ENCODE measurements at places on chromosomes 3 and 15.

DNA sequence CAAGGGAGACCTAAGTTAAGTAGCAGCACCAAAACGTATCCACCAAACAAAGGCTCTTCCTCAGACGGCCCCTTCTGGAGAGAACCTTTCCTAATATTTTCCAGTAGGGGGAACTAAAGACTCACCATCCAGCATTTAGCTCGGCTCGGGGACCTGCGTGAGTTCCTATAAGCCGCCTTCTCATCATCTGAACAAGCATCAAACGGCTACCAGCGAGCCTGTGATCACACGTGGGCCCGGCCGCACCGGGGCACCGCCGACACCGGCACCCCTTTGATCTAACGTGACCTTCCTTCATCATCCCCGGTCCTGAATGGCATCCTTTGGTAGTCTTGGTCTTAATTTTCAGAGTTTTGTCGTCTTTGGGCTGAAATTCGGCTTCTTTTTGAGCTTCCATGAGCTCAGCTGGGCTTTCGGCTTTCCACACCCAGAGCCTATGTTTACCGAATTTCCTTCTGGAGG is 1.4 kb upstream of the ROBO2 start:
- peak; percentile 67 for DNase-seq

DNA sequence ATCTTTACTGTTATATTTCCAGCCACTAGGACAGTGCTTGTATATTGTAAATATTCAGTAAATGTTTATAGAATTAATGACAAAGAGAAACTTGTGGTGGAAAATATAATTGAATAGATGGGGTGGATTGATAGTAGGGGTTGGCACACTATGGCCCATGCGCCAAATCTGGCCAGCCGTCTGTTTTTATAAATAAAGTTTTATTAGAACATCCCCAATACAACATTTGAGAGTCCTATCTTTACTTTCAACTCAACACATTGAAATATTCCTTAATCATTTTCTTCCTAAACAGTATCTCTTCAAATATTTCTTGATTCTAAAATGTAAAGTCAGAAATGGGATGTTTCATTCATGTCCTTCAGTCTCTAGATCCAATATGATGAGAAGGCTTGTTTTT is 45.1 kb downstream of the VPS8 start:
- no peak for DNase-seq

DNA sequence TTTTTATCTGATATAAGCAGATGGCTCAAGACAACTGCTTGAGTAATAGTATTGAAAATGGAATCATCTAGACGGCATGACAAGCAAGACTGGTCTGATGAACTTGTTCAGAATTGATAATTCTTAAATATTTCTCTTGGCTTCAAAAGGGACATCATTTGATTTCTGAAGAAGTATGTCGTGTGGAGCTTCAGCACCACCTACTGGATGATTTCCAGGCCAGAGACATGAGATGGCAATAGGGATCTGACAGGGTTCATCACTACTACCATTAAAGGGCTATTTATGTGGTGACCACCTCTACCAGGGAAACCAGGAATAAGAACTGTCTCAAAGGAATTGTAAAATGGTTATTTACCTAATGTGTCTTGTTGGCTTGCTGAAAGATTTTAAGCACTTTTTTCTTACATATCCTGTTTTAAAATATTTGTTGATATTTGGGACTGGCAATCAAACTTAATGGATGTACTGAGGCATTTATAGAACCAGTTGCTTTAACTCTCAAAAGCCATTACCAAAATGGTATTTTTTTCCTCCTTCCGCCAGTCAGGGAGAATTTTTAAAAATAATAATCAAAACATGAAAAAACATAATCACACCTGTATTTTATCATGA is 99.5 kb upstream of the FAM98B start:
- DNase-seq, result peak; percentile 31

DNA sequence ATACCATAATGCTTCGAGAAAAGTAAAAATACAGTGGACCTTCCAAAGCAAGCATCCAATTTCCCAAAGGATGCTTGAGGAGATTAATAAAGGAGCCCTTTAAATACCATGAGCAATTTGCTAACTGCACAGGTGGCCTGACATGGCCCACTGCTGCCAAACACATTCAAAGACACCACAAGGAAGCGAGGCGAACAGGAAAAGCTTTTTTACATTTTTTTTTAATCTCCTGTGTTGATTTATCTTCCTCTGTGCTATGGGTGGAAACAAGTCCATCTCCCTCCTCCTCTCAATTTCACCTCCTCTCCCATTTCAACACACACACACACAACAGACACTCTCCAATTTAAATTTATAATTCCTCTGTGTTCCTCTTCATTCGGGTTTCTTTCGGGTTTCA is 243.4 kb downstream of the IGSF11 start:
- no peak for DNase-seq

- no peak for DNase-seq
Observed at GRCh38 chr3:17955411-17955810, 213.0 kb upstream of the TBC1D5 start.

- no peak for DNase-seq
Observed at GRCh38 chr3:2802429-2802828, 307.7 kb downstream of the IL5RA start.

- DNase-seq, result peak; percentile 48
Observed at GRCh38 chr3:97719156-97719821, 45.3 kb upstream of the ARL6 start.

DNA sequence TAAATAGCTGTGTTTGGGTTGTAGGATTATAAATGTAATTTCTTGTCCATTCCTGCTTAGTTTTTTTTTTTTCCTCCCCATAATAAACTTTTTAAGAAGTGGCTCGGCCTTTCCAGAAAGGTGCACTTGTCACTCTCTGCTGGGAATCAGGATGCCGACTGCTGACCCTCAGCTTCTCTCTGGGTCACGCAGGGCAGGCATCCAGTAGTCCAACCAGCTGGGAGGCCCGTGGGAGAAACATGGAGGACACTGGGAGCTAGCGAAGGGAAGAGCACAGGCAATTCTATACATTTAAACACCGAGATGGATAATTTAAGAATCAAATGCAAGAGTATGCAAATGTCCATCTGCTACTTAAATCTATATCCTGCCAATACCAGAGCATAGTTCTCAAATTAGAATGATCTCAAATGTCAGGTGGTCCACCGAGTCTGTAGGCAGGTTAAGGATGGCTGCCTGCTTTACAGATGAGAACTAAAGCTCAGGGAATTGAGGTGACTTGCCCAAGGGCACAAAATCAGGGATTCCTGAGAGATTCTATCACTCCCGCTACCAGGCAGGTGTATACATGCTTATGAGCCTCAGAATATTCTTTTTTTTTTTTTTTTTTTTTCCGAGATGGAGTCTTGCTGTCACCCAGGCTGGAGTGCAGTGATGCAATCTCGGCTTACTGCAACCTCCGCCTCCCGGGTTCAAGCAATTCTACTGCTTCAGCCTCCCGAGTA is 64.5 kb downstream of the DAPK2 start:
- DNase-seq, result no peak

DNA sequence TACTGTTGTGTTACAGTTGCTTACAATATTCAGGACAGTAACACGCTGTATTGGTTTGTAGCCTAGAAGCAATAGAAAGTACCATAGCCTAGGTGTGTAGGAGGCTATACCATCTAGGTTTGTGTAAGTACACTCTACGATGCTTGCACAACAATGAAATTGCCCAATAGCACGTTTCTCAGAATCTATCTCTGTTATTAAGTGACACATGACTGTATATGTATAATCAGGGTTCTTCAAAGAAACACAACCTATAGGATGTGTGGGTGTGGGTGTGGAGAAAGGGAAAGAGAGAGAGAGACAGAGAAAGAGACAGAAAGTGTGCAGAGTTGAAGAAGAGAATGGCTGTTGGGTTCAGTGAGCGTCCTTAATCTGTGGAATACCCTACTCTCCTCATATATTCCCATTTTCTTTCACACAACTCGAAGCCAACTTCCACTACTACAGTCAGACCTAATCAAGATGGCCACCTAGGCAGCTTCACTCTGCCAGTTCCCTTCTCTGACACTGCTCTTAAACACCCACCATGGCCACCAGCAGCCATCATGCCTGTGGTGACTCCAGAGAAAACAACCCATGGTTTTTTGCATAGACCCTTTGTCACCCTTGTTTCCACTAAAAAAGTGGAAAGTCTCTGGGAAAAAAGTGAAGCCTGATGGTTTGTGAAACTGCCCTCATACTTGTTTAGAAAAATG is 5.8 kb upstream of the PPP4R2 start:
- no peak for DNase-seq

All from occipital lobe (tissue), 3 donors.